ENCODE measurements at places on chromosomes 3 and 15.

DNA sequence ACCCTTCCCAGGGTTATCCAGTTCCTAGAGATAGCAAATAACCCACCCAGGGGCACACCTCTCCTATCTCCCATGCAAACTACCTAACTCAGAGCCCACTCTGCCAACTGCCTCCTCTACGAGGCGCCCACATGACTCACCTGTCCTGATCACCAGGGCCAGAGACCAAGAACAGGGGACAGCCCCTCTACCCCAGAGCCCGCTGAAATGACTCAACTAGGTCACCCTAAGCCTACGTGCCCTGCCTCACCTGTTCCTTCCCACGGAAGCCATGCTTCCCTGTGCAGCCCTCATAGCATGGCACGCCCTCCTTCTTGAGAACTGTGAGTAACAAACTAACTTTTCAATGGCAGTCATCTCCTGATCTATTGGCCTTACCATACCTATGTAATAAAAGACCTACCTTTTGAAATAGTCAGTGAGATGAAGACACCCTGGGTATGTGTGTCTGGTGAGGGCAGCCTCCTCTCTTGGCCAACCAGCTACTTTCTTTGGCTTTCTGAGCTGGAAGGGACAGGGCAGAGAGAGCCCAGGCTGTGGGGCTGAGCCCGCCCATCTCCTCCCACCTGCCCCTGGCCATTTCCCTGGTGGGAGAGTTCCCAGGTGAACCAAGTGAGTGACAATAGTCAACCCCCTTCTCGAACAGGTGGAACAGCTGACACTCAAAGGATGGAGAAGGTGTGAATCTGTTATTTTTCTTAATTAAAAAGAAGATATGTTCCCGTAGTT lies 25.5 kb upstream of the PRR23E start:
- DNase-seq, result peak; percentile 22

- DNase-seq, result no peak
These were observed 83.6 kb downstream of the TIGIT start for GRCh38 chr3:114377426-114377825.

- no peak for DNase-seq
These were observed 11.5 kb upstream of the TIMP4 start for GRCh38 chr3:12170207-12170606.

DNA sequence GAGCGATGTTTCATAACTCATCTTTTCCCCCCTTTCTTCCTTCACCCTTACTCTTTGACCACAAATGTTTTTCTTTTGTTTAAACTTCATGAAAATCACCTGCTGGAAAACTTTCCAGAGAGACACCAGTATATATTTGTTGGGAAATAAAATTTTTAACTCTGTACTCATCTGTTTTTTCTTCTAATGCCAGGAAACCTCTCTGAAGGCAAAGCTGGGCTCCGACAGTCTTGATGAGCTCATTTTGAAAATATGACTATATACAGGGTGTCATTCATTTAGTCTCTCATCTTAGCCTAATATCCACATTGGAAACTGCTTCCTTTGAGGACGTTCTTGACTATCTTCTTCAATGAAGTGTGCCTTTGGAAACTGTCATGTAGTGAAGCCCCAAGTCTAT lies 339.6 kb upstream of the ROBO2 start:
- DNase-seq, result no peak

- DNase-seq, result no peak
These were observed 11.0 kb upstream of the LRRC31 start for GRCh38 chr3:169880576-169881250.

GRCh38 chr15:73397461-73397860 lies 28.7 kb upstream of the HCN4 start:
- DNase-seq, result no peak

DNA sequence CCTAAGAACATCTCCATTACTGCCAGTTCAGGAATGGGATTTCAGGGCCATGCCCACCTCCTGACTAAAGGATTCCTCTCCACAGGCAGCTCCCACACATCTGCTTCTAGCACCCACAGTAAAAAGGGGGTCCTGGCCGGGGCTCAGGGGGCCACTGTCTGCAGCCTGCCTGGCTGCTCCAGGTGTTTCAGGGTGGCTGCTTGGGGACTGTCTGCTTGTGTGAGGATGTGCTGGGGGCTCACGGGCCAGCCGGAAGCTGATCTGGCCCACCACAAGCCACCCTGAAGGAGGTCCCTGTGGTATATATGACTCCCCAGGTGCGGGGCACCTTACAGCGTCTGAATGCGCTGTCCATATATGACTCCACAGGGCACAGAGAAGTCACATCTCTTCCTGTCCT lies 135.4 kb downstream of the NSMCE3 start:
- DNase-seq, result no peak

DNA sequence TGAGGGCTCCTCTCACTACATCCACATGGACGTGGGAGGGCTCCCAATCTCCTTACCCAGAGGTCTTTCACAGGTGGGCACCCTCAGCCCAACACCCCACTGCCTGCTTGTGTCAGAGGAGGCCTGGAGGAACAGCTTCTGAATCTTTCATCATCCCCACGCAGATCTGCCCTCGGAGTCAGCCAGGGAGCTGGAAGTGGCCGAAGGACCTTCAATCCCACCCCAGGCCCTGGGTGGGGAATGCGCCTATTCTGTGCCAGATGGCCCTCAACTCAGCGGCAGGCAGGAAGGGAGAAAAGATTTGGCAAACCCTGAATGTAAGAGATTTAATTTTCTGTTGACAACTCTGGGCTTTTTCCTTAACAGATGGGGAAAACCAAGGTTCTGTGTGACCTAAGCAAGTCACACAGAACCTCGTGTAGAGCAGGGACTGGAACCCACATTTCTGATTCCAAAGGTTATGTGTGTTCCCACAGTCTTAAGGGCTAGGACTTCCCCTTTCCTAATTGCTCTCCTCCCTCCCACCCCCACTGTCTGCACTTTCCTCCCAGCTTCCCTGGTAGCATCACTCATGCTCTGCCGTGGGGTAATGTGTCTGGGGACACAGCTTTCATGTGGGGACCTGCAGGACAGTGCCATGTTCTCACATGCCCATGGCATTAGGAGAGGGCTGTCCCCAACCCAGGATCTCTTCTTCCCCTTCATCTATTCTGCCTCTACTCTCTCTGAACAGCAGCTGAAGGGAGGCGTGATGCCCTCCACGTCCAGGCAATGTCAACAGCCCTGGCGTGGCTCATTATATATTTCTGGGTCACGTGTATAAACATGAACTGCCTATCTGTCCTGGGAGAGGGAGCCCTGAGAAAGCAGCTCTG lies 98.1 kb downstream of the SEMA5B start:
- no peak for DNase-seq

- no peak for DNase-seq
These were observed 19.6 kb upstream of the OR5K4 start for GRCh38 chr3:98333989-98334606.

DNA sequence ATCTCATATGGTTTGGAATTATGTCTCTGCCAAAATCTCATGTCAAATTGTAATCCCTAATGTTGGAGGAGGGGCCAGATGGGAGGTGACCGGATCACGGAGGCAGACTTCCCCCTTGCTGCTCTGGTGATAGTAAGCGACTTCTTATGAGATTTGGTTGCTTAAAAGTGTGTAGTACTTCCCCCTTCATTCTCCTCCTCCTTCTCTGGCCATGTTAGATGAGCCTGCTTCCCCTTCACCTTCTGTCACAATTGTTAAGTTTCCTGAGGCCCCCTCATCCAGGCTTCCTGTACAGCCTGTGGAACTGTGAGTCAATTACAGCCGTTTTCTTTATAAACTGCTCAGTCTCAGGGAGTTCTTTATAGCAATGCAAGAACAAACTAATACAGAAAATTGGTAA lies 51.1 kb downstream of the NEDD4 start:
- no peak for DNase-seq

DNA sequence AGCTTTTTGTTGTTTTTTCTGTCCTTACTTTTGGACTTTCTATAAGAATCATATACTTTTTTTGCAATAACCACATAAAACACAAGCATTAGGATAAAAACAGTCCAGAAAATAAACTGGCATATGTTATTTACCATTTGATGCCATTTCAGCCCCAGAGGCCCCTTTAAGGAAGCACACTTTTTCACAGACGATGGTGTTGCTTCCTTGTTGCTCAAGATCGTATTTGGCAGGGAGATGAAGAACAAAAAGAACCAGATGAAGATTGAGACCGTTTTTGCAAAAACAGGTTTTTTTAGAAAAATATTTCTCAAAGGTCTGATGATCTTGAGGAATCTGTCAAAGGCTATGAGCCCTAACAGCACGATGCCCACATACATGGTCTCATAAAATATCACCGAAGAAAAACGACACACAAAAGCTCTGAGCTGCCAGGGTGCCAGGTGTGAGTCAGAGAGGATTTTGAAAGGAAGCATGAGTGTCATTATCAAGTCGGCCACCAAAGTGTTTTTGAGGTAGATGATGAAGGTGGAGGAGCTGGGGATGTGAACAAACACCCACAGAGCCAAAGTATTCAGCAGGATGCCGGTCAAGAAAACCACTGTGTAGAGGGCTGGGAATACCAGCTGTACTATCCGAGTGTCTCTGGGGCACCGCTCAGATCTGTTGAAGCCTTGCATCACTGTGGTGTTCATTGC lies 902 bp downstream of the P2RY13 start:
- peak; percentile 43 for DNase-seq

GRCh38 chr15:57436166-57436565 lies 59.9 kb downstream of the CGNL1 start:
- DNase-seq, result no peak

GRCh38 chr3:52681596-52681995 lies 4.1 kb downstream of the PBRM1 start:
- DNase-seq, result no peak

DNA sequence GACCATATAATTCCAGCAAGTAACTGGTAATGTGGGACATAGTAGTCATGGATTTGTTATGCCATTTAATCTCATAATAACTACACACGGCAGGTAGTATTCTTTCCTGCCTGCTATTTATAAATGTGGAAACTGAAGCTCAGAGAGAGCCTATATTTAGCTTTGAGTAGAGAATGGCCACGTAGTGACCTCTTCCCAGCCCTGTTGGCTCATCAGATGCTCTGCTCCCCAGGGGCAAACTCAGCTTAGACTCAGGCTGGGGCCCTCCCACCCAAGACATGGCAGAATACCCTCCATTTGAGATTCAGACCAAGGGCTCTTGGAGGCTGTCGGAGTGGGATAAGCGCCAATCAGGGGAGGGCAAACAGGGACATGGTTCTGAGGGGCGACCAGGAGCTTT lies 17.3 kb upstream of the HDAC11 start:
- no peak for DNase-seq

DNA sequence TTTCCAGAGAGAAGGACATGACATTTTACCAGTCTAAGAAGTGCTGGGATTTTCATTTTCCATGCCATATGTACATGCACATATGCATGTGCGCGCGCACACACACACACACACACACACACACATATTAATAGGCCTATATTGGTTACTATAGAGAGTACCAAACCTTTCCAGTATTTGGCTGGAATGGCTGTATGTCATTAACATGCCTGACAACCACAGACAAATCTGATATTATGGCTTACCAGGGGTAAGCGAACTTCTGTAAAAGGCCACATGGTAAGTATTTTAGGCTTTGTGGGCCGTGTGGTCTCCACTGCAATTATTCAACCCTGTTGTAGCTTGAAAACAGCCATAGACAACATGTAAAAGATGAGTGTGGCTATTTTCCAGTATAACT lies 97.2 kb upstream of the TSPAN3 start:
- DNase-seq, result no peak

- DNase-seq, result no peak
These were observed 41.5 kb downstream of the TLE3 start for GRCh38 chr15:70056091-70056680.

- DNase-seq, result no peak
These were observed 238.8 kb downstream of the GAP43 start for GRCh38 chr3:115862099-115862498.

GRCh38 chr3:177792311-177793030 lies 595.2 kb upstream of the TBL1XR1 start:
- no peak for DNase-seq

DNA sequence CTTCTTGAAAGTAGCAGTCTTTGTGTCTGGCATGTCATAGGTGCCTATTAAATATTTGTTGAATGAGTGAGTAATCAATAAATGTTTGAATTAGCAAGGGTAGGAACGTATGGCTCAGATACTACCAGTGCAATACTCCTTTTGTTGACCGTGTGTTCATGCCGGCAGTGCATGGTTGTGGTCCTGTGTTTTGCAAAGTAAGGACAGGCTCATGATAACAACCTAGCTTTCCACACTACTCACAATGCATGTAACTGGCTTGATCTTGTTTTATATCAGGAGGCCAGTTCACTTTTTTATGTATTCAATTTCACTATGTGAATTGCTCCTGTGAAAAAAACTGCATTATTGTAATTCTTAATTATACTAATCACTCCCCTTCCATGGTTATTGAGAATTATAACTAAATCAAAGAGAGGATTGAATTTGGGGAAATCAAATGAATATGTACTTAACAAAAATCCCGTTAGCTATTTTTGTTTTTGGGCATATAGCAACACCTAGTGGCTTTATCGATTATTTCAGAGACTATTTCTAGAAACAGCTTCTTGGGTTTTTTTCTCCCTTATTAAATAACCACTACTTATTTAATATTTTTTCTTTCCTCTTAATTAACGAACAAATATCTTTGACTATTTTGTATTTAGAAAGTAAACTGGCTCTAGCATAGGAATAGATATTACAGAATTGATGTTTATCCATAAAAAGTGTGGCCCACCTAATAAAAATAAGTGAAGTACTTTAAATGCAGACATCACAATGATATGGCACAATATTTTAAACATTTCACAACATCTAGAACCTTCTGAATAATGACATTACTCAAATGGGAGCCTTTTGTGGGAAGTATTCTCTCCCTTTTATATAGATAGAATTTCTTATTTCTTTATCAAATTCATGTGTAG lies 218.5 kb downstream of the BBX start:
- no peak for DNase-seq

- no peak for DNase-seq
These were observed 114.4 kb downstream of the PDZRN3 start for GRCh38 chr3:73510334-73510733.

GRCh38 chr3:181919375-181919774 lies 207.7 kb downstream of the SOX2 start:
- no peak for DNase-seq

GRCh38 chr15:92244703-92245102 lies 149.0 kb upstream of the ST8SIA2 start:
- no peak for DNase-seq

DNA sequence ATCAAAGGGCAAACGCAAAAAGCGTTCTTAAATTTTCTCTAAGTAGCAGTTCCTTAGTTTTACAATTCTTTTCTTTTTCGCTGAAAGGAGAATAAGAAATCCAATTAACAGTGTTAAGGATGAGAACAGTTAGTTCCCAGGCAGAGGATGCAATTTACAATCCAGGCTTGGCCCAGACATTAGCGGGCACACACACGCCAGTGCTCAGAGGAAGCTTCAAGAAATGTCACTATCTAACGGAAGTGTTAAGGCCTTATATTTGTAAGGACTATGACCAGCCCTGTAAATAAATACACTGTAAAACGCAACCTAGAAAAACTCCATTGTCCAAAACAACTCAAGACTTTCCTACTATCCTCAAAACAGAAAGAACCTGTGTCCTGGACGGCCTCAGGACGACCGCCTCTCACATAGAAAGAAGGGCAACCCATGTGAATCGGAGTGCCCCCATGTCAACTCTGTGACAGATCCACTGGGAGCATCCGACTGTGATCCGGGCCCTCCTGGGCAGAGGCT lies 1.3 kb downstream of the ACAP2 start:
- DNase-seq, result peak; percentile 11

GRCh38 chr3:145889730-145890129 lies 271.3 kb downstream of the PLOD2 start:
- no peak for DNase-seq
